ENCODE measurements at places on chromosomes 2 and 18. TPM values are rescaled to one million over a fixed set of nuclear protein-coding genes. Genes with fewer than 3 reads are reported as not detected.
A peak's percentile ranks its signal among the peaks of the same experiment; 100 is the strongest.

DNA sequence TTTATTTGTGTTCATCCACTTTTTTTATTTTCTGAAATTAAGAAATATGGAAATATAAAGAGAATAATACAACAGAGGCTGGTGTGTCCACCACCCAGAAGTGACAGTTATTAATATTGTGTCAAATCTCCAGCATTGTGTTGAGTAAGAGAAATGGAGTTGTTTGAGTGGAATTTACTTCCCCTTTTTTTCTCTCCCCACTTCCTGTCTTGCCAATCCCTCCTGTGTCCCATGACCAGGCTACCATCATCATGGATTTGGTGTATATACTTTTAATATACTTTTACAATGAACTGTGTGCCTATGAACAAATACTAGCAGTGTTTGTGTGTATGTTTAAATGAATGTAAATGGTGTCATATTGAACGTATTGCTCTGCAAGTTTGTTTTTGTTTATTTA is 276.9 kb upstream of the SKOR2 start:
- DNase-seq, result no peak

- no peak for DNase-seq
Observed at GRCh38 chr2:157875641-157876065, 477 bp downstream of the ACVR1 start.

- no peak for DNase-seq
Observed at GRCh38 chr2:214156971-214157370, 253.9 kb upstream of the VWC2L start.

DNA sequence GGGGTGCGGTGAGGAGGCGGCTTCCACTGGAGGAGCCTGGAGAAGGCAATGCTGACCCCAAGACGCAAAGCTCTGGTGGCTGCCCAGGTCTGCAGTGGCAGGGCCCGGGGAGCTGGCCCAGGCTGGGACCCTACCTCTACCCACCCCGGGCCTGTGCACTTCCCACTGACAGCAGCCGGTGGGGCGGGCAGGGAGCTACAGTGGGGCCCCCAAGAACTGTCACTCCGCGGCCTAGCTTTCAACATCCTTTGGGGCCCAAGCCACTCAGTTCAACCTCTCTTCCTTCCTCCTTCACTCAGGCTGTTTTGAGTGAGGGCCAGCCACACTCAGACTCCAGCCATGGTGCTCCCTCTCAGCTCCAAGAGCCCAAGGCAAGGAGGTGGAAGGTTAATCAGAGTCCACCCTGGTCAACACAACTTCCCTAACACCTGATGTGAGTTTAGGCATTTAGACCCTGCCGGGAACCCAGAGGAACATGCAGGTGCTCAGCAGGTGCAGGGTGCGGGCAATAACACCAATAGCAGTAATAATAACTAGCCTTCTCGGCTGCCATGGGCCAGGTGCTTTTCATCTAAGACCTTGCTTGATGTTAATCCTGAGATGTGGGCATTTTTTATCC is 93.6 kb downstream of the ZFP36L2 start:
- DNase-seq, result no peak

- no peak for DNase-seq
Observed at GRCh38 chr2:64274399-64275173, 130.4 kb upstream of the PELI1 start.

- DNase-seq, result peak; percentile 62
Observed at GRCh38 chr18:10689236-10690034, 163.6 kb downstream of the NAPG start.

- DNase-seq, result no peak
Observed at GRCh38 chr2:45888167-45888566, 236.7 kb downstream of the PRKCE start.

DNA sequence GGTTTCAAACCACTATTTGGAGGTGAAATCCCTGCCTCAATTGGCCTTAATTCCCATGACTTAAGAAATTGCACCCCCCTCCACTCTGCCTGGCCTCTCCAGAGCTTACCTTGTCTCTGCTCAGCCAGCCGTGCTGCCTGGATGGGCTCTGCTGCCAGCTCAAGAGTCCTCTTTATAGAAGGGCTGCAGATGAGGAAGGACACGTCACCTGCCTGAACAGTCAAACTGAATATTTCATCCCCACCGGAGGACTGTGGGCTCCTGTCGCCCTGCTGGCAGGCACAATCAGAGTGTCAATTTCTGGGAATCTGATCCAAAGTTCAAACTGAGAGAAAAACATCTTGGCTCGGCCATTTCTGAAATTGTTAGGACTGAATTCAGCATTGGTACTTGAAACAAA is at the start of gene OTOS:
Gene OTOS (minus strand): TSS at position 148 of the 400 bp plus-strand sequence. CDS start 332 bp downstream, outside the sequence.
- no peak for DNase-seq

DNA sequence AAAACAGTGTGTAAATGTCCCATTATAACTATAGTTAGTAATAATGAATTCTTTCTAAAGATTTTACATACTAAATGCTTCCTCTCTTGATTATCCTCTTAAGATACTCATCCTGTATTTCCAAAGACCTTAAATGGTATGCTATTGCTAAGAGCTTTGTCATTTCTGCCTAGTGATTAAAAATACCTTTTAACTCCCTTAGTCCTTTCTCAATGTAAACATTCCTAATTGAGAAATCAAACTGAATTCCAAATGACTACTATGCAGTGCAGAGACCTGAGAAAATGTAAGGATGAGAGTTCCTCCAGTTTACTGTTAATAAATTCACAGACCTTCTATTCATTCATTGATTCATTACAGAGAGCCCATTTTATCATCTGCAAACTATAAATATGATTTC is 86.9 kb downstream of the SOS1 start:
- no peak for DNase-seq

GRCh38 chr2:17756668-17757067 is 2.7 kb downstream of the GEN1 start:
- DNase-seq, result no peak

GRCh38 chr2:24985511-24985910 is 13.8 kb upstream of the DNAJC27 start:
- peak; percentile 21 for DNase-seq

- no peak for DNase-seq
Observed at GRCh38 chr2:179805001-179805400, 56.4 kb downstream of the ZNF385B start.

- DNase-seq, result no peak
Observed at GRCh38 chr18:21991081-21991534, 178.3 kb upstream of the GATA6 start.

DNA sequence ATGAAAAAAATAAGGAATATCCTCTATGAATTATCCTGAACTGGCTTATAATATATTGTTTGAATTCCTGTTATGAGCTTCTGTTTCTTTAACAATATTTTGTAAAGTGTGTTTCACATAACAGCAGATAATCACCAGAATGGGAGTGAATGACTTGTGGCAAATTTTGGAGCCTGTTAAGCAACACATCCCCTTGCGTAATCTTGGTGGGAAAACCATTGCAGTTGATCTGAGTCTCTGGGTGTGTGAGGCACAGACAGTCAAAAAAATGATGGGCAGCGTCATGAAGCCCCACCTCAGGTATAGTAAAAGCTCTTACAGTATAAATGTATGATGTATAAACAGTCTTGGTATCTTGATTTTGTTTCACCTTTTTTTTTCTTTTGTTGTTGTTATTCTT is 5.9 kb downstream of the GEN1 start:
- DNase-seq, result no peak

- DNase-seq, result peak; percentile 11
Observed at GRCh38 chr2:118686346-118686745, 161.1 kb downstream of the EN1 start.

DNA sequence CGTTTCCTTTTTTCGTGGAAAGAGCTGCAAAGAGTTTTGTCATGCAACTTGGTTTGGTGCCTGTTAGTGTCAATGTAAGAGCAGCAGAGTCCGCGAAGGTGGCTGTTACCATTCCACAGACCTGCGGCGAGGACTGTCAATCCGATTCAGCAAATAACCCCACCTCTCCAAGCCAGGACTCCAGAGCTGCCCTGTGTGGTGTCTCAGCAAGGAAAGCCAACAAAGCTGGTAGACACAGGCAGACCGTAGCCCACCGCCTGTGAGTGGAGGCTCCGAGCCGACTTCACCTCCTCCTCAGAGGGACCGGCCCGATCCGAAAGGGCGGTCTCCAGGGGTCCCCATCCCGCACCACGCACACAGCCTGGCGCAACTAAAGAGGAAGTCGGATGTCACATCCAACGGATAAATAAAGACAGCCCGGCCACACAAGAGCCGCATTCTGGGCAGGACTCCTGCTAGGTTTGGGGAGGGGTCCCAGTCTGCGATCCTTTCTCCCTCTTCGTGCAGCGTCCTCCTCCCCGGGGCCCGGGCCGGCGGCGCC is 819 bp downstream of the ANKRD44 start:
- no peak for DNase-seq

DNA sequence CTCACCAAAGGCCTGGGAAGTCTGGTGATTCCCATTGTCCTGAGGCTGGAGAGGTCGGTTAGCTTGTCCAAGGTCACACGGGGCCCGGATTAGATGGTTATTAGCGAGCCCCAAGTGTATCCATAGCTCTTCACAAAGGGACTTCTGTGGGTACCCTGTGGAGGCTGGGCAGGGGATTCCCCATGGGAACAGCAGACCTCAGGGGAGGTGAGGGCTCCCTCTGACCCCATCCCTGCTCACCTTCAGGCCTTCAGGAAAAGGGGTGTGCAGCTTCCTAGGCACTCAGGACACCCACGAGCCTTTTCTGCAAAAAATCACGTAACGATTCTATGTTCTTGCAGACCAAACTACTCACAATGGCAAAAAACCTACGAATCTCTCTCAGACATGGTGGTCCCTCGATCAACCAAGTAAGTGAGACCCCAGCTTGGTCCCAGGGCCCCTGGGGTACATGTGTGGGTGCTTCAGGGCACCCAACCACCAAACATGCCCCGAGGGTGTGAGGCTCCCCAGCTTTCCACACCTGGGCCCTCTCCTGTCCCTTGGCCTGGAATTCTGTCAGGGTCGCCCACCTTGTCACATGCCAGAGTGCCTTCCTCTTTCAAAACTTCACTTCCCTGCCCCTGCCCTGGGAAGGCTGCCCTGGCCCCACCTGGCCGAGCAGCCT is 40.3 kb downstream of the PDIA6 start:
- no peak for DNase-seq

GRCh38 chr2:1609040-1609439 is 135.3 kb downstream of the PXDN start:
- no peak for DNase-seq

GRCh38 chr2:71558300-71559051 is 105.1 kb downstream of the DYSF start:
- DNase-seq, result no peak

DNA sequence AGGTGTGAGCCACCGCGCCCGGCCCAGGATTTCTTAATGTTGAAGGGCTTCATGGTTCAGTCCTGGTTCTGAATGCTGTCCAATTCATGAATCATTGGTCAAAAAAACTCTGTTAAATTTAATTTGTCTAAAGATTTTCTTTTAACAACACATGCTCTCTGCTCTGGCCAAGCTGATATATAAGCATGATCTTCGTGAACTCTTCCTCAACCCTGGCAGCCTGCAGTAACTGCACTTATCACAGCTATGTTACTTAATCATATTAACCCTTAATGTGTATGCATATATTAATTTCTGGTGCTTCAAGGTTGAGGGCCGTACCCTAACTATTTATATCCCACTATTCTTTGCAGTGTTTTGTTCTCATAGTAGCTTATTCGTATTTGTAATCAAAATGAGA is 29.4 kb upstream of the FRZB start:
- DNase-seq, result no peak

DNA sequence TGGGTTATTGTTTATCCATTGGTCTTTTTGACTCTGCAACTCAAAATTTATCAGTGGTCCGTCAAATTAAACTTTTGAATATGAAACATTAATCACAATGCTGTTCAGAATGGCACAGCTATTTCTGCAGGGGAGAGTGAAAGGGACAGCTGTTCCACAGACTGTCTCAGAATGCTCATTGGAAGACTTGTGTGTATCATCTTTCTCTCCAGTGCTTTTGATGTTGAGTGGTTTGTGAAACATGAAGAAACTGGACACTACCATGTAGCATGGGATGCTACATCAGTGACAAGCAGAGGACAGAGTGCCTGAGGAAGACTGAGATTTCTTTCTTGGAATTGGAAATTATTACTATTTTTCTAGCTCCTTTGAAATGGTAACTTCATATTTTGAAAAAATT is 115.7 kb downstream of the PLCL1 start:
- peak; percentile 88 for DNase-seq

GRCh38 chr2:150555611-150556356 is 68.3 kb upstream of the RND3 start:
- DNase-seq, result no peak

GRCh38 chr2:108923736-108924579 is 65.1 kb downstream of the EDAR start:
- DNase-seq, result peak; percentile 58

DNA sequence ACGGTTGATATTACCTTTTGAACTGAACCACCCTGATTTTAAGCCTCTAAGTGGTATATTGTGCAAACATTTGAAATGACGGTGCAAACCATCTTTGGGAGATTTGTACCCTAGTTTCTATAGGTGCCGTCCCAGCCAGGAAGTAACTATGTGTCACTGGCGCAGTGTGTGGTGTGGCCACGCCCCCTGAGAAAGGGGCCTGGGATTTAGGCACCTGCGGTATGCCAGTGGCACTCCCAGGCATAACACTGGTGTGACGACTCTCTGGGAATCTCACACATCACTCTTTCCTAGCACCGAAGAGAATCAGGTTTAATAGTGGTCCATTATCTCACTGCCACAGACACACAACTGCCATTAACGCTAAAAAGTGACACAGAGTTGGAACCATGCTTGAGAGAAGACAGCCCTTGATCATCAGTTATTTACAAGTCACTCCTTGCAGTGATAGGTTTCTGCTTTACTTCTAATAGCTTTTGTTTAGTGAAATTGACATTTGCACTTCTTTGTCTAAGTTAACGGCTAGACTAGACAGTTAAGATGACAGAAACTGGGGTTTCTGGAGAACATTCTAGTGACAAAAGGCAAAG is 11.1 kb downstream of the AQP4 start:
- DNase-seq, result peak; percentile 10

INPP5D gene
- 9.1 TPM for total RNA-seq

ELOA2 gene
- not detected for total RNA-seq

WDR75 gene
- 52.5 TPM for total RNA-seq

KCNJ3 gene
- total RNA-seq, result 1.6 TPM

ACADL gene
- 8.6 TPM for total RNA-seq

MTCL1 gene
- 36.9 TPM for total RNA-seq

HMSD gene
- not detected for total RNA-seq

TNS1 gene
- total RNA-seq, result 196 TPM

ADRA2B gene
- 5.2 TPM for total RNA-seq

ANKRD62 gene
- 0.10 TPM for total RNA-seq

PSTPIP2 gene
- 3.8 TPM for total RNA-seq

PROM2 gene
- 12.6 TPM for total RNA-seq

CIB4 gene
- not detected for total RNA-seq

PRKRA gene
- total RNA-seq, result 59.8 TPM

ACMSD gene
- not detected for total RNA-seq

KIF1A gene
- 8.9 TPM for total RNA-seq

LOXHD1 gene
- total RNA-seq, result 3.4 TPM

GNAL gene
- 3.9 TPM for total RNA-seq

UGT1A4 gene
- total RNA-seq, result 1.6 TPM

CFC1 gene
- total RNA-seq, result not detected

LMAN2L gene
- total RNA-seq, result 41.5 TPM
